ENCODE measurements at places on chromosomes 1 and 21.

DNA sequence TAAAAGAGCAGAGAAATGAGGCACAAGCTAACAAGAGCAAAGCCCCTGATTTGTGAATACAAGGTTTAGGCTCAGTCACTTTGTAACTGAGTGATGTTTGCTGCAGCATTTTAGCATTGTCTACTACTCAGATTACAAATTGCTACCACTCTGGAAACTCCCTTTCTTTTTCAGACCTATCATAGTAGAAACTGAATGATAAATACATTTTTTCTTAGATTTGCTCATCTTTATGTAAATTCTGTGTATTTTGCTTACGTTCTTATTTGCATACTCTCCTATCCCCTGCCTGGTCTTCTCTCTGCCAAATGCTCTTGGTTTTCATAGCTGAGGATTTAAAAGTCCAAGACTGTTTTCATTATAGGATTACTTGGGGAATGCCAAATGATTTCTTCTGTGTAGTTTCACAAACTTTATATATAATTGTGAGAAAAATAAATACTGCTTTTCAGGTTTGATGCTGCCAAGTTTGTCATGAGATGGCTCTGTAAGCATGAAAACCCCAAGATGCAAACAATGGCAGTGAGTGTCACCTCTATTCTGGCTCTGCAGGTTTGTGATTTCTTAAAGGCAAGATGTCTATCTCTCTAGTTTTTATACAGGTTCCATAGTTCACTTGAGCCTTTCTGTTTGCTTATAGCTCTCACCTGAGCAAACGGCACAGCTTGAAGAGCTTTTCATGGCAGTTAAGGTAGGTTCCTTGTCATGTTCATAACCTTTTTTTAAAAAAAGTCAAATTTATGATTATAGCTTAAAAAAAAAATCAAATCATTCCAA lies 24.7 kb downstream of the ZYG11A start:
- DNase-seq, result no peak

DNA sequence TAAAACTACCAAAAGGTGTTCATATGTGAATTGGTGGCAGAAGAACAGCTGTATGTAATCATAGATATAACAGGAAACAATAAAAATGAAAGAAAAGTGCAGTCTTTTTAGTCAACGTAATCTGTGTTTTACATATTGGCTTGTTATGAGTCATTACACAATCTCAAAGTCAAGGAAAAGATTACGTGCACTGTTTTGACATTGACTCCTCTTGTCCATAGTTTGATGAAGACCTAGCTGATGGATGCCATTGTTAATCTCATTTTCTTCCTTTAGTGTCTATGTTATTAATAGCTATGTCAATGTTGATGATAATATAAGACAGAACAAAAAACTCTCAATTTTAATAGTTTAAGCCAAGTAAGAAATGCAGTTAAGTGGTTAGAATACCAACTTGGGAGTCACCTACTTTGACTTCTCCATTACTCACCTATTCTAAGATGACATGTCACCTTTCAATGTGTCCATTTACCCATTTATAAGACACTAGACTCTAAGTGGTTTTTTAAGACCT lies 84.5 kb upstream of the SAMSN1 start:
- DNase-seq, result no peak

- DNase-seq, result no peak
Measured at GRCh38 chr1:202374099-202374498, 25.6 kb downstream of the PPP1R12B start.

DNA sequence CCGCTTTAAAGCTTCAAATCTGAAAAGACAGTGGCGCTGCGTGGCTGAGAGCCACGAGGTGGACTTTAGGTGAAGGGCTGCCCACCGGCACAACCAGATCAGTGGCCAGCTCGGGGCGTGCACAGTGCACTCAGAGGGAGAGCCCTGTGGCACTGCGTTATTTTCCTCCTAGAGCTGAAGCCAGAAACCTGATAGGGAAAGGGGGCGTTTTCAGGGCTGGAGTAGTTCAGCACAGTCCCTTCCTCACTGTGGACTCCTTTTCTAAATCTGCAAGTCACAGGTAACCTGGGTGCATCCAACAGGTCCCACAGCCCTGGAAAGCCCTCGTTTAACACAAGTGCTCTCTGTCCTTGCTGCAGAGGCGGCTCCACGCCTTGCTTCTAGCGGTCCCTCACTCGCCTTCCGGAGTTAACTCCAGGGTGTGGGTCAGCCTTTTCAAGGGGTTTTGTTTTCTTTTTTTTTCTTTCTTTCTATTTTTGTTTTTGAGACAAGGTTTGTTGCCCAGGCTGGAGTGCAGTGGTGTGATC lies 81.2 kb downstream of the GALNT2 start:
- DNase-seq, result no peak

GRCh38 chr1:47727051-47727696 lies 270.0 kb downstream of the TRABD2B start:
- no peak for DNase-seq

DNA sequence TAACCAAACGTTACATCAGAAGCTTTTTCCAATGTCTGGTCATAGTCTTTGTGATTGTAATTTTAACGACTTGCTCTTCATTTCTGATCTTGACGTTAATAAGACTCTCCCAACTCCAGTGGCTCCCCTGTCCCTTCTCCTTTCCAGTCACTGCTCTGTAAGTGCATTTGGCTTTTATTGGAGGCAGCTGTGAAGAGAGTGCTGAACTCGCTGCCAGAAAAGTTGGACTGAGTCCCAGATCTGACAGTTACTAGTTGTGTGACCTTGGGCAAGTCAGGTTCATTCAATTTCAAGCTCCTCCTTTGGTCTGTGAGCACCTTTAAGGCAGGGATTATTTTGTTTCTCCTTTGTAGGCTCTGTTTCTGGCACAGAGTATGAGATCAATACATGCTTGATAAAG lies 109.6 kb upstream of the TSPAN2 start:
- no peak for DNase-seq

GRCh38 chr1:27218736-27219135 lies 15.7 kb upstream of the WDTC1 start:
- DNase-seq, result no peak

GRCh38 chr1:56526571-56527174 lies 52.7 kb downstream of the PLPP3 start:
- no peak for DNase-seq

DNA sequence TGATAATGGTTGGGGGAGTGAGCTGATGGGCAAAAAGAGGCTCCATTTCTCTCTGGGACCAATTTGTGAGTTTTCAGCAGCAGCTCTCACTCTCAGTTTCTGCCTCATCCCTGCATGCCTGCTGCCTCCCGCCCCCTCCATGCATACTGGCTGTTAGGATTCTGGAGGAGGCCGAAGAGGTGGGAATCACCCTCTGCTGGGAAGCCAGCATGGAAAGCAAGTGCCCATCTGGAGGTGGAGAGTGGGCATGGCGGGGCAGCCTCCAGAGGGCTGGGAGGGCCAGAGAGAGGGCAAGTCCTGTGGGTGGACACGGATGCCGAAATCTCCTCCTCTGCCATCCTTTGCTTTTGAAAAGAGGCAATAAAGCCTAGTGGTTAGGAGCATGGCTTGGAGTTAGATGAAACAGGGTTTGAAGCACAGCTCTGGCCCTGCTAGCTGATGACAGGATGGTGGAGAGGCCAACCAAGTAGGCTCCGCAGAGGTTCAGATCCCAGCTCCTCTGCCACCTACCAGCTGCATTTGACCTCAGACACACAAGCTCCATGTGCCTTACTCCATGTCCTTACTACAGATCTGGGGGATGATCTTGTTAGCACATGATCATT lies 113.4 kb downstream of the GRIK3 start:
- no peak for DNase-seq

- DNase-seq, result no peak
Measured at GRCh38 chr1:168428063-168428731, 115.6 kb downstream of the XCL2 start.

DNA sequence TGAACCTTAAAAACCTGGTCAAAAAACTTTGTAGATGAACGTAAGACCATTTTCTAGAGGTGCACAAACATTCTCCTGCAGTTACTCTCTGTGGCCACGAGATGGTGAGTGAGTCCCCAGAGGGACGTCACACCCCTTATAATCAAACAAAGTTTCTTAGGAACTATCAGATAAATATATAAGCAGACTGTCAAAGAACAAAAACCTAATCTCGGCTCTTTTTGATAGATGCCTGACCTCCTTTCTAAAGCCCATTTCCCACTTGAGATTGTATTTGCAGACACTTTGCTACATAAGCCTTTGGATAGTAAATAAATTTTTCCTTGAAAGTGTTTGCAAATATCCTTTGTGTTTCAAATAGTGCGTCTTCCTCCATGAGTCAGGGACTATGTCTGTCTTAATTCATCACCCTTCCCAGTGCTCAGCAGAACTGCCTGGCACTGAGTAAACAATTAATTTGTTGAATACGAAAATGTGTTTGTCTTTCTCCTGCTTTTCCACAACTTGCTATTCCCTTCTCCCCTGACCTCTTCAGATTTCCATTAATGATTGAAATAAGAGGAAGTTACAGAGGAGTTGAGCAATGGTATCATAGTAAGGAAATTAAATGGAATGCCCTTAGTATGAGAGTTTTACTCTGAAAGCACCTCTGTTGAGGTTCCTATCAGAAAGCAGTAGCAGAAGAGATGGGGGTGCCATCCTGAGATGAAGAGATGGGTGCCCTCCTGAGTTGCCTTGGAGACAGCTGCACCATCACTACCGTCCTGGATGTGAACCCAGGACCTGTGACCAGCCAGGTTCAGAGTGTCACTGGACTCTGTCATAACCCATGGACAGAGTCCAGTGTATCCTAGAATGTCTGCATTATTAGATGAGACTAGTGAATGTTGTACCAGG lies 57.8 kb upstream of the RAVER2 start:
- DNase-seq, result no peak

- no peak for DNase-seq
Measured at GRCh38 chr21:36747041-36747814, 48.3 kb downstream of the SIM2 start.

DNA sequence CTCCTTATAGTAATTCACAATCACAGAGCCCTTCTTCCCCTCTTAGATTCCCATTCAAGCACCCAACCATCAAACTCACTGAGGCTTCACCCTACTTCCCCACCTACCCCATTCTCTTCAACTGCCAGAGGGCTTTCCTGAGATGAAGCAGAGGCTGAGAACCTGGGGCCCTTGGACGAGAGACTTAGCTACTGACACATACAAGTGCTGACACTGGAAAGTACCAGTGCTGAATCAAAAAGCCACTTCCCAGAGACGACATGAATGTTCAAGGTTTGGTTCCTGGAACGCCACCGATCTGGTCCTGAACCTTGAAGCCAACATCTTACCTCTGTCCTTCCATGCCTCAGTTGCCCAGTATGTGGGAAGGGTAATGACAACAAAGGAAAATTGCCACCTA lies 16.6 kb upstream of the RAP1A start:
- DNase-seq, result no peak

GRCh38 chr1:67814121-67814772 lies 19.0 kb downstream of the GNG12 start:
- DNase-seq, result no peak

GRCh38 chr1:51728611-51729155 lies 111.8 kb downstream of the OSBPL9 start:
- DNase-seq, result no peak

GRCh38 chr1:32681509-32681908 lies 21.1 kb downstream of the SYNC start:
- DNase-seq, result no peak

GRCh38 chr1:165056914-165057313 lies 299.6 kb downstream of the LMX1A start:
- no peak for DNase-seq

Measured in activated T-cell treated with anti-CD3 and anti-CD28 coated beads for 4 hours (primary cell).